Astrocyte (in vitro differentiated cells and primary cell): ENCODE measurements at places on chromosomes 2 and 18.
A peak's percentile ranks its signal among the peaks of the same experiment; 100 is the strongest.

DNA sequence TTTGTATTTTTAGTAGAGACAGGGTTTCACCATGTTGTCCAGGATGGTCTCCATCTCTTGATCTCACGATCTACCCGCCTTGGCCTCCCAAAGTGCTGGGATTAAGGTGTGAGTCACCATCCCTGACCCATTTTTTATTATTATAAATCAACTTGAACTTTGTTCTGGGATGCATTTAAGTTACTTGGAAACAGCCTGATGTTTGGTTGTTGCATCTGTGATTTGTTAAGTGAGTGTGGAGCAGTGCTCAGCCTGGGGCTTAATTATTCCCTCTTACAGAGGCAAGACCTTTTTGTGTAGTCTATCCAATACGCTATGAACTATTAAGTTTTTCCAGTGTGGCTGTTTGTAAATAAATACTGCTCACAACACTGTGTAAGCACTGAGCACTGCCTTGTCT, 32.6 kb downstream of the MTA3 start:
- H3K27me3 ChIP-seq = no peaks in the 10 kb centered on the region
- H3K36me3 ChIP-seq = no peaks in the 10 kb centered on the region
- no peak overlapping the region for H3K4me3 ChIP-seq
- H3K27ac ChIP-seq = no peak overlapping the region
- no peak for DNase-seq

DNA sequence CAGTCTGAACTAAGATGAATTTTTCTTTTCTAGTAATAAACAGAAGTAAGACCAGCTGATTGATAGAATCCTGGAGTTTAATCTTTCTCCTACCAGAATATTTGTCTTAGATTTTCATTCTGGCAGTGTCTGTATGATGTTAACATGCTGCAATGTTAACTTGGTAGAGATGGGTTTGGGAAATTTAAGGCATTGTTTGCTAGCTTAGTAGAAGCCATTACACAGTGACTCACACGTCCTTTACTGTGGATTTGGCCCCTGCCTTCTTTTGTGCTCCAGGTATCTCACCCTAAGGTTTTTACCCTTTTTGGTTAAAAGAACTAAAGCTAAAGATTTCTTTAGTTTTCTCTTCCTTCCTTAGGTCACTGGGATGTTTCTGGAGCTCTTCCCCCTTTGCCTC, 84.1 kb downstream of the SPTBN1 start:
- no peak overlapping the region for H3K4me3 ChIP-seq
- no peaks in the 10 kb centered on the region for H3K4me1 ChIP-seq
- H3K27ac ChIP-seq = no peak overlapping the region
- H3K27me3 ChIP-seq = no peaks in the 10 kb centered on the region

GRCh38 chr2:138333121-138333520, 168.4 kb upstream of the SPOPL start:
- no peak for DNase-seq
- no peaks in the 10 kb centered on the region for H3K36me3 ChIP-seq
- H3K27ac ChIP-seq = no peak overlapping the region
- H3K27me3 ChIP-seq = no peaks in the 10 kb centered on the region
- H3K4me3 ChIP-seq = no peak overlapping the region
- no peaks in the 10 kb centered on the region for H3K4me1 ChIP-seq

DNA sequence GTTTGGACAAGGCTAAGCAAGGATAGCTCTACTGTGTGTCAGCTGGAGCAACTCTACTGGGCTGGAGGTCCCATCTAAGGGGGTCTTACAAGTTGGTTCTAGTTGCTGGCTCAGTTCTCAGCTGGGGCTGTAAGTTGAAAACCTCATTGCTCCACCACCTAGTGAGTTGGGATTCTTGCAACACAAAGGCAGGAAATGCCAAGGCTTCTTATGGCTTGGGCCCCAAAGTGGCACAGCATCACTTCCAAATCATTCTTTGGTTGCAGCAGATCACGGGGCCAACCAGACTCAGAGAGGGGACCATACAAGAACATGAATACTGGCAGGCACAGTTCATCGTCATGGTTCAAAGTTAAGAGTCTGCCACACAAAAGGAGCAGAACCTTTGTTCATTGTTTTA, 332.7 kb downstream of the LRRTM1 start:
- H3K27ac ChIP-seq = no peak overlapping the region
- DNase-seq = no peak
- no peaks in the 10 kb centered on the region for H3K36me3 ChIP-seq
- H3K4me1 ChIP-seq = no peaks in the 10 kb centered on the region

DNA sequence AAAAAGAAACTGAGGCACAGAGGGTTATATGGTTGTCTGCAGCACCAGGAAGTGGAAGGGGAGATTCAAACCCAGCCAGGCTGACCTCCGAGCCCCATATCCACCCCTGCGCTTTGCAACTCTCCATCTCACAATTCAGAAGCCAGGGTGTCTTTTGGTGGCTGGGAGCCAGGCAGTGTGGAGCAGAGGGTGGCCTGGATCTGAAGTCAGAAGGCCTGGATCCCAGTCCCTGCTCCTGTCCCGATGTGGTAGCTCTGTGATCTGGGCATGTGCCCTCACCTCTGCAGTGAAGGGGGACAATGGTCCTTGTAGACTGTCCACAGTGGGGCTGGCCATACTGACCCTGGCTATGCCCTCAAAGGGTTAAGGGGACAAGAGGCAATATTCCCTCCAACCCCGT, 57.0 kb downstream of the CIB4 start:
- peaks cover 54% of the 10 kb centered on the region for H3K27me3 ChIP-seq
- DNase-seq = no peak
- no peak overlapping the region for H3K27ac ChIP-seq
- H3K36me3 ChIP-seq = no peaks in the 10 kb centered on the region

DNA sequence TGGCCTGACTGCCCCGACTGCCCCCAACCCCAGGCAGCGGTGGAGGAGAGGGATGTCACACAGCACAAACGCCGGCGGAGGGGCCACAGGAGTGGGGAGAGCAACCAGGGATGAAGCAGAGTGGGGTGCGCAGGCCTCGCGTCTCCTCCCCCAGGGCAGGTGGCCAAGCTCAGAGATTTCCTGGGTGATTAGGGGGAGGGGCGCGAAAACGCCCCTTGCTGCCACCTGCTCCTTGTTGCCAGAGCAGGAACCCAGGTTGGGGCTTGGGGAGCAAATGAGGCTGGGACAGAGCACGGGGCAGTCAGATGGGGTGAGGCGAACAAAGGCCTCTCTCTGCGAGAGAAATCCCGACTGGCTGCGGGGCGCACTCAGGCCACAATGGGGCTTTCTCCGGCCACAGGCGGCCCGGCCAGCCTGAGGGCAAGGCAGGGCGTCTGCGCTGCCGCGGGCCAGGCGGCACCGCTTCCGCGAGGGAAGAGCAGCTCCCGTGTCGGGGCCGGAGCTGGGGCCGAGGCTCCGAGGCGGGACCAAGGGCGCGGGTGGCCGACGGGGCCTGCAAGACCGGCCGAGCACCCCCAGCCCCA, 11.5 kb downstream of the TEX44 start:
- no peaks in the 10 kb centered on the region for H3K27me3 ChIP-seq
- no peak for DNase-seq
- no peaks in the 10 kb centered on the region for H3K36me3 ChIP-seq
- peak overlapping the region; percentile 91 for H3K27ac ChIP-seq
